NCI-H526 (cell line): ENCODE measurements at places on chromosomes 4 and X.
A peak's percentile ranks its signal among the peaks of the same experiment; 100 is the strongest.

DNA sequence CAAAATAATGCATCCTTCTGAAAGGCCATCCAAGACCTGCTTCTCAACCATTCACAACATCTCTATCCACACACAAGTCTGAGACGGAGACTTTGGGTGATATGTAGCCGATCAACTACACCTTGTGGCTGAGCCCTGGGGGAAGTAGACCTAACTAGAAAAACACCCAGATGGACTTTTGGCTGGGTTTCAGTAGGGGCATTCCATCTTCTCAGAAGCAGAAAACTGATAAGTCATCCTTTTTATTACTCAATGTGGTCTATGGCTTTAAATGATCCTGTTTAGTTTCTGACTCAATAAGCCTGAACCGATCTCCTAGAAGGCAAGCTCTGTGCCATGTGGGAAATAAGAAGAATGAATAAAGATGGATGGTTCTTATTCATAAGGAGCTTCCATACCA, 82.5 kb upstream of the AFF2 start:
- DNase-seq = no peak

DNA sequence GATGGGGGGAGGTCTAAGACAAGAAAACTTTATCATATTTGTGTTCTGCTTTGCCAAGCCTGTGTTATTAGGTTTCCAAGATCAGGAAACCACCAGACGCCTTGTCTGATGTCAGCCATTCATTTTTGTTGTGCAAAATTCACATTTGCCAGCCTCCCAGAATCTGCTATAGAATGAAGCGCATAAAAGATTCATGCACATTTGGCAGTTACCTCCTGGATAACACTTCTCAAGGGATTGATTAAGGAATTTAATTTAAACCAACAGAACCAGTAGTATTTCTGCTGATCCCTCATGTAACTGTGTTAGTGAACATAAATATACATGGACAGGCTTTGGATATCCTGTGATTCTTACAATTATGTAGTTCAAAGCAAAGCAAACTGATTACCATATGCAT, 187.9 kb downstream of the COMMD8 start:
- no peak for DNase-seq

DNA sequence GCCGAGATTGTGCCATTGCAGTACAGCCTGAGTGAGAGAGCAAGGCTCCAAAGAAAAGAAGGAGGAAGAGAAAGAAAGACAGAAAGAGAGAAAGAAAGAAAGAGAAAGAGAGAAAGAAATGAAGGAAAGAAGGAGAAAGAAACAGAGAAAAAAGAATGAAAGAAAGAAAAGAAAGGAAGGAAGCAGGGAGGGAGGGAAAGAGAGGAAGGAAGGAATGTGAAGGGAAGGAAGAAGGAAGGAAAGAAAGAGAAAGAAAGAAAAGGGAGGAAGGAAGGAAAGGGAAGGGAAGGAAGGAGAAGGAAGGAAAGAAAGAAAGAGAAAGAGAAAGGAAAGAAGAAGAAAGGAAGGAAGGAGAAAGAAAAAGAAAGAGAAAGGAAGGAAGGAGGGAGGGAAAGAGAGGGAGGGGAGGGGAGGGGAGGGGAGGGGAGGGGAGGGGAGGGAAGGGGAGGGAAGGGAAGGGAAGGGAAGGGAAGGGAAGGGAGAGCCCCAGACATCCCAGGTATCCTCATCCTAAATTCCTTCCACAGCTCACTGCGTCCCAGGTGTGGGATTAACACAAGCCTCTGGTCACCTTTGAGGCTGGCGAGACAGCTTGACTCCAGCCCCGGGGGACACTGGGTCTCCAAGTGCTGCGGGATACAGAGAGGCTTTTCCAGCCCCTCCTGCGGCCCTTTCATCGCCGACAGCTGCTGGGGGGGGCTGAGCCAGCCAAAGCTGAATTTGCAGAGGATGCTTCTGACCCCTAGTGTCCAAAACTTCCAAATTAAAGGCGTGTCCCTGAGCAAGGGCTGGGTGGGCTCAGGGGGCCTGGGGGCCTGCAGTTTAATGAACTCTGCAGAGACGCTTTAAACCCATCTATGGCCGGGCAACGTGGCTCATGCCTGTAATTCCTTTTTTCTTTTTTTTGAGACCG, 24.2 kb upstream of the CSF2RA start:
- DNase-seq = peak; percentile 22

DNA sequence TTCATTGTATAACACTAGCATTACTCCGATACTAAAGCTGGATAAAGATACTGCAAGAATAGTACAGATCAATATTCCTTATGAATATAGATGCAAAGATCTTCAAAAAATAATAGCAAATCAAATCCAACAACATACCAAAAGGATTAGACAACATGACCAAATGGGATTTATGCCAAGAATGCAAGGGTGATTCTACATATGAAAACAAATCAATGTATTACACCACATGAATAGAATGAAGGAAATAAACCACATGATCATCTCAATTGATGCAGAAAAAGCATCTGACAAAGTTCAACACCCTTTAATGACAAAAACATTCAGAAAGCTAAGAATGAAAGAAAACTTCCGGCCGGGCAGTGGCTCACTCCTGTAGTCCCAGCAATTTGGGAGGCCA, 42.8 kb downstream of the CUL4B start:
- DNase-seq = no peak

DNA sequence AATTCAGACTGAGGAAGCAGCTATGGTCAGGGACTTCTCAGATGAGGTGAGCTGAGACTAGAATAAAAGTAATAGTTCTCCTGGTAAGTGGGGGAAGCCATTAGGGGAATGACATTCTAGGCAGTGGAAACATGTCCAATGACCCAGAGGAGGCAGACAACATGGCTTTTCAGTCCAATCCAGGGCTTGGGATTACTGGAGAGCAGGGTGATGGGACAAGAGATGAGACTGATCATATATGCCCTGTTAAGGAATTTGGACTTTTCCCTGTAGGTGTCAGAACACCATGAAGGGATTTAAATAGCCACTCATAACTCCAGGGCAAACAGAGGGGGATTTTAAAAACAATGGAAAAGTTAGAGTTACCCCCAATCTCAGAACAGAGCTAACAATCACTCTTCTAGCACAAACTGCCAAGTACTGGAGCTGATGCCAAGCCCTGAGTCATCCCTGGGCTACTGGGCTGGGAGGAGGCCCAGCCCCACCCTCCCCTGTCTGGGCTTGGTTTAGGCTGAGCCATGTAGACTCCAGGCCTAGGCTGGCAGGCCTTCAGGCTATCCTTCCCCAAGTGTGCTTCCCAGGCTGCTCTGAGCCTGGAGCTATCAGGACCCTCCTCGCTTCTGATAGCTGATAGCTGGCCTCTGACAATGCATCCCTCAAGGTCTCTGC, 22.7 kb upstream of the MSN start:
- no peak for DNase-seq

GRCh38 chr4:141473952-141474351, 162.4 kb upstream of the IL15 start:
- DNase-seq = no peak

- no peak for DNase-seq
Measured at GRCh38 chr4:31455612-31456011, 735.4 kb downstream of the PCDH7 start.

DNA sequence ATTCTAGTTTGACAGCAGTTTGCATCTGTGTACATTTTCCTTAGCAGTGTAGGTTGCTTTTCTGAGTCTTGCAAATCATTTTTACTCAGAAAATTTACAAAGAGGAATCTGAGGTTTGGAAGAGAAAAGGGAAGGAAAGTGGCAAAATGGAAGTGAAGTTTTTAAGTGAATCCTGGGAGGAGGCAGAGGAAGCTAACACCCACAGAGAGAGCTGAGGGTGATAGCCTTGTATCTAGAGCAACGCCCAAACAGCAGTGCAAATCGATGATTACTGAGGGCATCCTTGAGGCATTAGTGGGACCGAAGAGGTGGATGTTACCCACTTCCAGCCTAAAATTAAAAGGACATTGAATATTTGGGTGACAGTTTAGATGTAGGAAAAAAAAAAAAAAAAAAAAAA, 31.8 kb downstream of the KLF3 start:
- DNase-seq = no peak

GRCh38 chr4:72507860-72508419, 61.1 kb downstream of the ADAMTS3 start:
- peak; percentile 64 for DNase-seq
